ENCODE measurements at places on chromosomes 12 and 14.

DNA sequence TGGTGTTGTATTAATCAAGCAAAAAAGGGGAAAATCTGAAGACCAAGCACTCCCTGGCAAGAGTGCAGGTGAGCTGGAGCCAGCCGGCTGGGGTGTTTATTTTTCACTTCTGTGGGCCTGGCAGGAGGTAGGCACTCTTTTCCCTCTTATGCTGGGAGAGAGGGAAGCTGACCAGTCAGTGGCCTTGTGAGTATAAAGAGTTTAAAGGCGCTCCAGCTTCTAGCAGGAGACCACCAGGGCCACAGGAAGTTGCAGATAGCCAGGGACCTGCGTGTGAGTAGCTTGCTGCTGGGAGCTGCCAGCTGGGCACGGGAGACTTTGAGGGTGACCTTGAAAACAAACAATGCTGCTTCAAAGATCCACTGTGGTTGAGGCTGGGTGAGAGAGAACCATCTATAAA lies 217.4 kb upstream of the PWP1 start:
- DNase-seq: no peak

GRCh38 chr14:77098529-77099353 lies 683 bp downstream of the CIPC start:
- DNase-seq: no peak

- no peak for DNase-seq
These were observed 91.7 kb upstream of the PELI2 start for GRCh38 chr14:56026506-56026905.

- no peak for DNase-seq
These were observed 1084.7 kb downstream of the SLC6A15 start for GRCh38 chr12:83827860-83828259.

DNA sequence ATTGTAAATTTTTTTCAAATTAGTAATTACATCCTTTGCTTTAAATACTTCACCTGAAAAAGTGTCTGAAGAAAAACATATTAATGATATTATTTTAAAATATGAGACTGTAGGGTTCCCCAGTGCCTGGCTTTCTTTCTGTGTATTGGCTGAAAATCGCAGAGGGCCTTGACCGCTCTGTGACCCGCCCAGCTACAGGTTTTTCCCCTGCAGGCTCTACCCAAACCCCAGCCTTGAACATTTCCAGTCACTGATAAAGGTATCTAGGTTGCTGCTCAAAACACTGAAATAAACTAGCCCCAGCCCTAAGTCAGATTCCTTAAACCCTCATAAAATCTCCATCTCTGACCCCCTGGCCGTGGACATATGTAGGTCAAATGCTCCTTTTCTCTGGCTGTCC lies 11.9 kb downstream of the KLRG1 start:
- no peak for DNase-seq

GRCh38 chr12:101666052-101666728 lies 31.2 kb upstream of the CHPT1 start:
- no peak for DNase-seq

DNA sequence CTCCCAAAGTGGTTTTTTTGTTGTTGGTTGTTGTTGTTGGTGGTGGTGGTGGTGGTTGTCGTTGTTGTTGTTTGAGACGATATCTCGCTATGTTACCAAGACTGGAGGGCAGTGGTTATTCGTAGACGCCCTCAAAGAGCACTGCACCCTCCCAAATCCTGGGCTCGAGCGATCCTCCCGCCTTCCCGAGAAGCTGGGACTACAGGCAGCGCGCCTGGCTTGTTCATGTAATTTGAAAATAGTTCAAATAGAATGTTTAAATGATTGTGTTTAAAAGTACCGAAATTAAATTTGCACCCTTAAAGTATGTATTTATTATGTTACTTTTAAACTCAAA lies 439 bp upstream of the ANAPC5 start:
- no peak for DNase-seq
